ENCODE measurements at places on chromosomes 4 and X.

GRCh38 chr4:168925789-168926490 is 84.1 kb downstream of the CBR4 start:
- no peak for DNase-seq

- DNase-seq, result no peak
Measured at GRCh38 chr4:127759893-127760292, 22.2 kb upstream of the HSPA4L start.

- no peak for DNase-seq
Measured at GRCh38 chrX:19877431-19877830, 10.0 kb downstream of the SH3KBP1 start.

DNA sequence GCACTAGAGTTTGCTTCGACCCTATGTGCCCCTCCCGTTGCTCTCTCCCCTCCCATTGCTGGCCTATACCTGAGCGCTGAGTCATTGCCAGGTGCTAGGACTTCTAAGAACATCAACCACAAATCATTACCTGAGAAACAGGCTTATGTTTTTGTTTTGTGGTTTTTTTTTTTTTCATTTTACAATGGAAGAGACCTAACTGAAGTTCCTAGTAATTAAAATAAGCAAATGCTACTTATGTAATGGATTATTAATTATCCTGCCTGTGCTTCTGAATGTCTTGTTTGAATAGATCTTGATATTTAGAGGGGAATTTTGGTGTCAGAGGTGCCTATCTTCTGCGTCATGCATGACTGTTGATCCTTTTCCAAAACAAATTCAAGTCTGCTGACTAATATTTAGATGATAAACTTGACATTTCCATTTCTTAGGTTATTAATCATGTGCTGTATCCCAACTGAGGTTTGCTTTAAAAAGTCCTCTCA is 275.4 kb upstream of the CPEB2 start:
- no peak for DNase-seq

GRCh38 chr4:95248720-95249425 is 299.9 kb downstream of the UNC5C start:
- DNase-seq, result no peak

DNA sequence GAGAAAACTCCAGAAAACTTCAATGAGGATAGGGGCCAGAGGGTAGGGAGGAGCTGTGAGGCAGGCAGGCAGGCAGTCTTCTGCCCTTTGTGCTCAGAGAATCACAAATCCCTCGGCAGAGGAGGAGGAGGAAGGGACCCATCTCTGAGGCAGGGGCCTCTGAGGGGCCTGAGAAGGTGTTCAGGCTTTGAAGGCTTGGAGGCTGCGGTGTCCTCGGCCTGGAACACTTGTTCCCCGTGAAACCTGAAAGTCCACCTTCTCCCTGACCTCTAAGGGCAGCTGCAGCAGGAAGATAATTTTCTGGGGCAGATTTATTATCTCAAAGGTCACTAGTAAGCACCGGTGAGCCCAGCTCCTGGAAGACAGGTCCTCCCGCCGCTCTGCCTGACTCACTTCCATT is 200.3 kb upstream of the BCOR start:
- DNase-seq, result no peak

GRCh38 chrX:29634516-29634915 is 580.8 kb upstream of the MAGEB2 start:
- no peak for DNase-seq

DNA sequence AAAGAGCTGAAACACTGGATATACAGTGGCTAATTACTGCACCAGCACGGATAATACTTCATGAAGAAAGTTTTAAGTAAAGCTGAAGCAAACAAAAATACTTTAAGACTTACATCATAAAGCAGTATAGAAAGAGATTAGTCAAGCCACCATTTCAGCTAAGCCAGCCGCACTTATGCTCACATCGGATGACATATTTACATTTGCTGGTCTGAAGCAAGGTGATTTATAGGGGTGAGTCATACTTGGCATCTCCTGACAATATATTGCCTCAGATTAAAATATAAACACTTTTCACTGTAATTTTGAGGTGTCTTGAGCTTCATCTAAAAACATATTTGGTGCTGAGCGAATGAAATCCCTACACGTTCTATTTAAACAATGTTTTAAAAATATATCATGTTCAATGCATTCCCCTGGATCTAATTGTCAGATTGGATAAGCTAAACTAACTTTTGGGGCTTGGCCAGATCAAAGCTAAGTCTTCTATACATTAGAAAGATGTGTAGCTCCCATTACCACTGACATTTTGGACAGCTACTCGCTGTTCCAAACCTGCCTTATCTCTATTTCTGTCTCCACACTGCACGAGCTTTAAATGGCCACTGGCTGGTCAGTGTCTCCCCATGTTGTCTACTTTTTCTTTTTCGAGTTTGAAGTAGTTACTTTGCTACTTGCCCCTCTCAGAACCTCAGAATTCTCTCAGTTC is 103.2 kb downstream of the VCX2 start:
- no peak for DNase-seq

DNA sequence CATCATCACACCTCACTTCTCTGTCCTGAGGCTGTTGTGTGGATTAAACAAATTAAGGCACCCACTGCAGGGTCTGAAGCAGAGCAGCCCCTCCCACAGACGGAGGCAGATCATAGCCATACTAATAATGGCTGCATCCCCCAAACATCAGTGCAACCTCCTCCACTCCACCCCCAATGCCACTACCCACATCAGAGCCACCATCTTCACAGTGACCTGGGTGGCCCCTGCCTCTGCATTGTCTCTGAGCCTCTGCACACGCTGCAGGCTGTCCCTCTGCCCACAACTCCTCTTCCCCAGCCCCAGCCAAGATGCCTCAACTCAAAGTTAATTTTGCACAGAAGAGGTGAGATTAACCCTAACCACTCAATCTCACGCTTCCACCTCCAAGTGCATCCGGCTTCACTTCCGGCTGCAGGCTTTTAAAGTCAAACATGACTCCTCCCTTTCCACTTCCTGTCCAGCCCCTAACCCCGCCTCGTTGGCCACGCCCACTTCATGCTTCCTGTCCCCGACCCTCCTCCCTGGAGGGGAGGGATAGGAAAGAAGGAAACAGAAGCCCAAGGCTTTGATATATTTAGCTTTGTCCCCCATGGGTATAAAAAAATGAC is 22.7 kb downstream of the JAKMIP1 start:
- DNase-seq, result no peak

DNA sequence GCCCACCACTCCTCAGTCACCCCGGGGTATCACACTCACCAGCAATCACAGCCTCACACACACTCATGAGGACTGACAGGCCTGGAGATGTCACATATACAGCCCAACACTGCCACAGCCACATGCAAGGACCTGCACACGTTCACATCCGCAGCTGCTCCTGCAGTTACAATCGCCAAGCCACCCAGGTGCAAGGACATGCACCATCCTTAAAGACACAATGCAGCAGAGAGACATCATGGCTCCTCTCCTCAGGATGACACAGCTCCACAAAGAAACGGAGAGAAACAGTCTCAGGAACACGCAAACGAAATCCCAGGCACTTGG is 1.1 kb downstream of the PCSK1N start:
- DNase-seq, result no peak

- DNase-seq, result no peak
Measured at GRCh38 chr4:71231129-71232055, 107.4 kb upstream of the SLC4A4 start.

GRCh38 chrX:66489339-66489738 is 149.5 kb downstream of the EDA2R start:
- no peak for DNase-seq

DNA sequence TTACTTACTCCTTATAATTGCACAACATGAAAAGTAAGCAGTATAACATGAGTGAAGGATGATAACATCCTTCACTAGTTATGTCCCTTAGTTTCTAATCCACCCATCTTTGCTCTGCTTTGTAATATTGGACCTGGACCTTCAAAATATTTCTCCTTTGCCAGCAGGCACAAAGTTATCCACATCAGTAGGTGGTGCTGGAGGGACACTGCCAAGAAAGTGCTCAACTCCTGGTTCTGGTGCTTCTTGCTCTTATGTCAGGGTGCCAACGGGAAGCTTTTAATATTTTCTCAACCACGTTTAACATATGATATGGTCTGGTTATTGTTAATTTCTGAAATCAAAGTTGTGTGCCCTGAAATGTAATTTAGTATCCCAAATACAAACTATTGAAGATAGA is 49.1 kb downstream of the TMEM165 start:
- no peak for DNase-seq
